ENCODE measurements at places on chromosomes 1 and 21. TPM values are rescaled to one million over a fixed set of nuclear protein-coding genes. Genes with fewer than 3 reads are reported as not detected.

DNA sequence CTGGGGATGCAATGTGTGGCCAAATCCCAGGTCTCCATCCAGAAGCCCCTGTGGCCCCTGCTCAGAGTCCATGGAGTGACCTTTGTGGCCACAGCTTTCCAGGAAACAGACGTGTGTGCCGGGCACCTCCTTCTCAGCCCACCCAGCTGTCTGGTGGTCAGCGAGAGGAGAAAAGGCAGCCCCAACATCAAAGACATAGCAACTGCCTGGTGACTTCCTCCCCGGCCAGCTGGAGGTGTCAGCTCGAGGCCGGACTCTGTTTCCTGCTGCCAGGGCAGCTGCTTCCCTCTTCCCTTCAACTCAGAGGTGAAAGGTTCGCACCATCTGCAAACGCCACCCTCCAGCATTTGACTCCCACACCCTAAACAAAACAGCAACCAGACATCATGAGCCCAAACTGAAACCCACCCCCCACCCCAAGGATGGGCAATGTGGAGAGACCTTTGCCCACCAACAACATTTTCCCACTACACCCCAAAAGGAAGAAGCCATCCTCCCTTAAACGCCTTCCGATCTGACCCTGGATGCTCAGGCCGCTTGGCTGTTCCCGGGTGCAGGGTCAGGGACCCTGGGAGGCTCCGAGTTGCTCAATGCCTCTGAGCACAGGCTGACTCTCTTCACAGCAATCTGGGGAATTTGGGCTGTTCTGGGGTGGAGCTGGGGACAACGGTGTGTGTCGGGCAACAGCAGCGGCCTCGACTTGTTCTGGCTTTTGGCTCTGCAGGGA, 162.3 kb downstream of the PSMG1 start:
- no peak for DNase-seq

DNA sequence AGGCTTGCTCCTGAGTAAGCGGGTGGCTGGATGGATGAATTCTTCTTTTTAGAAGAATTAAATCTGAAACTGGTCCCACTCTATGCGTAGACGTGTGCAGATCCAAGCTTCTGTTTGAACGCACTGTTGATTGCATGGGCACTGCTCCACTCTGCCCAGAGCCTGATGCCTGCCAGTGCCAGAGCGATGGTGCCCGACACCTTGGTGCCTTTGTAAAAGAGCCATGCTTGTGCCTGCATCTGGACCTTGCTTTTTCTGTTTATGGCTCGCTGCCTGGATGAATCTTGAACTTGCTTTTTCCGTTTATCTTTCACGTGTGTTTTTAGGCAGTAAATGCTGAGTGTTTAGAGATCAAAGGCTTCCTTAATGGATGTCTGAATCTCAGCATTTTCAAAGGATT, 15.0 kb upstream of the PWP2 start:
- DNase-seq, result no peak

DNA sequence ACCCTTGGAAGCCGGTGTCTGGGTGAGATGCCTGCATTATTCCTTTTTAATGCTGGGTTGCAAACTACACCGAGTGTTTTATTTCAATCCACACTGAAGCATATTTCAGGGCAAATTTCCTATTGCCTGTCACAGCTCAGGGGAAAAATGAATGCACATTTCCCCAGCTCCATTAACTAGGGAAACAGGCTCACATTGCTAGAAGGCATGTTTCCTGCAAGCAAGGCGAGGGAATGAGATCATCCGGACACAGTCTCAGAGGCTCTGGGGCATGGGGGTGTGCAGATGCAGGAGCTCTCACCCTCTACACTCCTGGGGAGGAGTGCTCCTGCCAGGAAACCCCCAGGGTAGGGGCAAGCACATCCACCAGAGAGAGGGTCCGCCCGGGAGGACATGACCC, 24.6 kb downstream of the SYT2 start:
- no peak for DNase-seq

GRCh38 chr1:182406012-182406411, 5.5 kb upstream of the TEDDM1 start:
- DNase-seq, result no peak

- no peak for DNase-seq
Observed at GRCh38 chr1:12708396-12709090, 7.4 kb upstream of the AADACL3 start.

- DNase-seq, result no peak
Observed at GRCh38 chr1:52574594-52574993, 21.7 kb upstream of the TUT4 start.

GRCh38 chr1:195866091-195866780, 742.0 kb downstream of the KCNT2 start:
- no peak for DNase-seq

GRCh38 chr1:40583980-40584379, 52.5 kb downstream of the ZNF684 start:
- DNase-seq, result no peak

DNA sequence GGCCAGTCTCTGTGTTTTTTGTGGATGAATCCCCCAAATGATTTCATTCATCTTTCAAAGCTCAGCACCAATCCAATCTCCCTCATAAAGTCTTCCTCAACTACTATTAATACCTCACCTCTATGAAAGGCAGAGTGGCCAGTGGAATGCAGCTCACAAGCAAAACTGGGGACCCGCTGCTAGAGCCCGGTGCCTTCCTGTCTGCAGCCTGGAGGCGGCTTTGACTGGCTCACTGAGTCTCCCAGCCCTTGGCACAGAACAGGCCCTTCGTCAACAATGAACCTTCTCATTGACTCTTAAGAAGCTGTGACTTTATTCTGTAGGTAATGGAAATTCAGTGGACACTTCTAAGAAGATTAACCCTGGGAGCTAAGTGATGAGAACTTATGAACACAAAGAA, 86.8 kb upstream of the RAB4A start:
- no peak for DNase-seq

- no peak for DNase-seq
Observed at GRCh38 chr1:36091141-36091540, 2.4 kb downstream of the ADPRS start.

DNA sequence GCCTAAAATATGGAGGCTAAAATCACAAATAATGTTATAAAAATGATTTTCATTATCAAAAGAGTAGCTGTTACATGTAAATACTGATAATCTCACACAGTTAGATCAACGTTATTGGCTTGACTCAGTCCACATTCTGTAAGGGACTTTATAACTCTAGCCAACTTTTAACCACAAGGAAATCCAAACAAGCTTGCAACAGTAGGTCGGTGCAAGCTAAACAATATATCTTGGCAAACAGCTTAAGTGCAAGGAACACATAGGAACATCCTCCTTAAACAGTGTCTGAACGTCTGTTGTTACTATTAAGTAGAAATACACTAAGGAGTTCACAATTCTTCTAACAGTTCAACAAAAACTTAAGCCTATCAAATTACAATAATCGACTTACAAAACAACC, 126.7 kb downstream of the EIF4G3 start:
- DNase-seq, result no peak

GRCh38 chr1:108671143-108671542, 10.2 kb upstream of the HENMT1 start:
- DNase-seq, result no peak

DNA sequence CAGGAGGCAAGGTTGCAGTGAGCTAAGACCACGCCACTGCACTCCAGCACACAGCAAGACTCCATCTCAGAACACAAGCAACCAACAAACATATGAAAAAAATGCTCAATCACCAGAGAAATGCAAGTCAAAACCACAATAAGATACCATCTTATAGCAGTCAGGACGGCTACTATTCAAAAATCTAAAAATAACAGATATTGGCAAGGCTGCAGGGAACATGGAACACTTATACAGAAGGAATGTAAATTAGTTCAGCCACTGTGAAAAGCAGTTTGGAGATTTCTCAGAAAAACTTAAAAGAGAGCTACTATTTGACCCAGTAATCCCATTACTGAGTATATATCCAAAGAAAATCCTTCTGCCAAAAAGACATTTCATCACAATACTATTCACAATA, 27.6 kb upstream of the POGK start:
- DNase-seq, result no peak

- no peak for DNase-seq
Observed at GRCh38 chr1:223200903-223201302, 57.9 kb upstream of the TLR5 start.

DNA sequence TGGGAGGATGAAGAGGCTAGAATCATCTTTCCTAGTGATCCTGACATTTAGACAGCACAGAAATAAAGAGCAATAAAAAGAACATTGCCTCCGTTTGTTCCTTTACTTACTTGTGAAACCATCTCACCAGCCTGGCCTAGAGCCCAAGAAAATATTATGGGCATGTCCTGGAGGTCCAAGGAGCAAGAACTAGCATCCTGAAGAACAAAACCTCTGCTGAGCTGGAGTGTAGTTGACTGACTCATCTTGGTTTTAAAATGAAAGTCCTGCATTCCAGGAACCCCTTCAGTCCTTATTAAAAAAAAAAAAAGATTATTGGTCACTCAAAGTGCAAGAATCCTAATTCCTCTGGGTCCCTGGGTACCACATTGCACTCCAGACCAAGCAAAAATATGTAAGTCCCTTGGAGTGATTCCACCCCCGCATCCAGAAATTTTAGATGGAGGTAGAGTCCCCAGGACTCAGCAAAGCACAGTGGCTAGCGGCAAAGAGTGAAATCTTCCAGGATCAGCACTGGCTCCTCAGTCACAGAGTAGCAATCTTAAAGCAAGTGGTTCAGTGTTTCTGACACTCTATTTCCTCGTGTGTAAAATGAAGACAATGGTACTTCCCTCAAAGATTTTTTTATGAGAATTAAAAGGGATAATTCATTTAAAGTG, 7.0 kb downstream of the SMCP start:
- no peak for DNase-seq

- DNase-seq, result no peak
Observed at GRCh38 chr1:115524236-115524635, 117.5 kb upstream of the VANGL1 start.

DNA sequence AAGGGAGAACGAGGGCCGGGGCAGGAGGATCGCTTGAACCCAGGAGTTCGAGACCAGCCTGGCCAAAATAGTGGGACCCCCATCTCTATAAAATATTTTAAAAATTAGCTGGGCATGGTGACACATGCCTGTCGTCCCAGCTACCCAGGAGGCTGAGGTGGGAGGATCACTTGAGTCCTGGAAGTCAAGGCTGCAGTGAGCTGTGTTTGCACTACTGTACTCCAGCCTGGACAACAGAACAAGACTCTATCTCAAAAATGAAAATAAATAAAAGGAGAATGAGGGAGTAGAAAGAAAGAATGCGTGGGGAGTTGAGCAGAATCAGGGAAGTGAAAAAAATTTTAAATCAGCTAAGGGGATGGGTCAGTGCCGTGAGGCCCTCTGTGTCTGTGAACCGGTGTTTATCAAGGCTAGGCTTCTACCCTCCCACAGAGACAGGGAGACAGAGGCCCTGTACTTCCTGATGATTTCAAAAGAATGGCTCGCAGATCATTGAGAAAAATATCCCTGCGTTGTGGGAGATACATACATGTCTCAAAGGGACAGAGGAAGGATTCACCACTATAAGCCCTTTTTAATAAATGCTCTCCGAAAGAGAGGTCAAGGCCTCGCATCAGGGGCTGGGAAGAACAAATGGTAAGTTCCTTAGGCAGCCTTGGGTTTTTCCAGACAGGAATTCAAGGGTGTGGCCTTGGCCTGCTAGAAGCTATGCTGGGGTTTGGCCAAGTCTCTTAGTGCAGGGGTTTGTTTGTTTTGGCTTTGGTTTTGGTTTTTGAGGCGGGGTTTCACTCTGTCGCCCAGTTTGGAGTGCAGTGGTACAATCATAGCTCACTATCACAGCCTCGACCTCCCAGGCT, 20.7 kb downstream of the IL10RB start:
- no peak for DNase-seq

Gene GUCA2A
- not detected for total RNA-seq

Gene IQCC
- 1.1 TPM for total RNA-seq

Gene F5
- 2.6 TPM for total RNA-seq

Gene KRTAP19-1
- not detected for total RNA-seq

Gene ETV3L
- total RNA-seq, result not detected

Gene CACNA1S
- total RNA-seq, result not detected

Gene GSTM1
- not detected for total RNA-seq

Gene FCRLB
- total RNA-seq, result 0.45 TPM

Gene RPE65
- total RNA-seq, result not detected
